ENCODE measurements at places on chromosomes 13 and 19.

DNA sequence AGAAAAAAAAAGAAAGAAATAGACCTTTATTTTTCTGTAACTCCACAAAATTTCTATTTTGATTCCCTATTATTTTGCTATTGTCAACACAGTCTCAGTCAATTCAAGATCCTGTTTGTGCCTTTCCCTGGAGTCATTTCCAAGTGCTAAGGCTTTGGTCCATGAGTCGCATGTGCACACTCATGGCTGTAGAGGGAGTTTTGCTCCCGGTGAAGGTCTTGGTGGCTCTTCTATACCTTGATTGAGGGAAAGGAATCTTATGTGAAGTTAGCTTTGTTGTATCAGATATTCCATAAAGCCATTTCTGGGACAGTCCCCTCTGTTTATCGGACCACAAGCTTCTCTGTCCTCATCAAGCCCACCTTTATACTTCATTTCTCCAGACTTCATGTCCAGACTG, 58.7 kb upstream of the ALOX5AP start:
- DNase-seq: peak; percentile 20

DNA sequence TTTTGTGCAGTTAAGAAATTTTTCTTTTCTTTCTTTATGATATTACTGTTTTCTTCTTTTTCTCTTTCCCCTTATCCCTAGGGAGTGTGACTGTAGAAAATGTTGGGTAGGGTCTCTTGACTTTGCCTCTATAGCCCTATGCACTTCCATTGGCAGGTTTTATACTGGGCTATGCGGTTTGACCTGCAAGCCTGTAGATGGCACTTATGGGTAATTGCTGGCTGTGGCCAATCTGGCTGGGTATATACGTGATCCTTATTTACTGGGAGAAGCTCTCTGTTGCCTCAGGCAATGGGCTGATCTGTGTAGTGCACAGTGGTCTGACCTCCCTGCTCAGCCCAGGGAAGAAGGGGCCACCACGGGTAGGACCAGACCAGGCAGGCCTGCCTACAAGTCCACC, 78.8 kb downstream of the RAP2A start:
- DNase-seq: no peak

GRCh38 chr13:48838193-48838973, 137.3 kb upstream of the FNDC3A start:
- no peak for DNase-seq

- DNase-seq: peak; percentile 97
These were observed at the start of gene ZNF497 for GRCh38 chr19:58362272-58362994. TSS of gene ZNF497 (minus strand) at chr19:58362751. CDS start at chr19:58357635, 5,116 bp downstream.

DNA sequence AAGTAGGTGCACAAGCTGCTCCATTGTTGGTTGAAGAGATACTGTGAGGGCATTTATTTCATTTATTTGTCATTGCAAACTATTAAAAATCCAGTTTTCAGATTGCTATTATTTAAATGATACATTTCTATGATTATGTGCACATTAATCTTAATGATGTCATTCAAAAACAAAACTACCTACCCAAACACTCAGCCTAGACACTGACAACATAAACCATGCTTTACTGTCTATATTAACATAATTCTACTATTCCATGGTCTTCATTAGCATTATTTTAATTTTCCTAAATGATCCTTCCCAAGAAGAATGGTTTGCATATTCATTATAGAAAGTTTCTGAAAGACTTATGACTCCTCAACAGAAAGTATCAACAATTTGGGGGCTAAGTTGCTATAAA, 813.0 kb upstream of the SLITRK5 start:
- no peak for DNase-seq

DNA sequence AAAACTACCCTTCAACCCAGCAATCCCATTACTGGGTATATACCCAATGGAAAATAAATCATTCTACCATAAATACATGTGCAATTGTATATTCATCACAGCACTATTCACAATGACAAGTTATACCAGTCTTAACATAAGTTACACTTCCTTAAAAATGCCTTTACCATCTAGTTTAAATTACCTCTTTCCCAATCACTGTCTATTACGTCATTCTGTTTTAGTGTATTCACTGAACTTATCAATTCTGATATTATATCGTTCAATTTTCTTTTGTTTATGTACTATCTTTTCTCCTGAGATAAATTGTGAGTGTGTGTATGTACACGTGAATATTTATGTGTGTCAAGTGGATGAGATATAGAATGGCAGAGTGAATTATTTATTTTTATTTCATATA, 1416.8 kb downstream of the OLFM4 start:
- no peak for DNase-seq

DNA sequence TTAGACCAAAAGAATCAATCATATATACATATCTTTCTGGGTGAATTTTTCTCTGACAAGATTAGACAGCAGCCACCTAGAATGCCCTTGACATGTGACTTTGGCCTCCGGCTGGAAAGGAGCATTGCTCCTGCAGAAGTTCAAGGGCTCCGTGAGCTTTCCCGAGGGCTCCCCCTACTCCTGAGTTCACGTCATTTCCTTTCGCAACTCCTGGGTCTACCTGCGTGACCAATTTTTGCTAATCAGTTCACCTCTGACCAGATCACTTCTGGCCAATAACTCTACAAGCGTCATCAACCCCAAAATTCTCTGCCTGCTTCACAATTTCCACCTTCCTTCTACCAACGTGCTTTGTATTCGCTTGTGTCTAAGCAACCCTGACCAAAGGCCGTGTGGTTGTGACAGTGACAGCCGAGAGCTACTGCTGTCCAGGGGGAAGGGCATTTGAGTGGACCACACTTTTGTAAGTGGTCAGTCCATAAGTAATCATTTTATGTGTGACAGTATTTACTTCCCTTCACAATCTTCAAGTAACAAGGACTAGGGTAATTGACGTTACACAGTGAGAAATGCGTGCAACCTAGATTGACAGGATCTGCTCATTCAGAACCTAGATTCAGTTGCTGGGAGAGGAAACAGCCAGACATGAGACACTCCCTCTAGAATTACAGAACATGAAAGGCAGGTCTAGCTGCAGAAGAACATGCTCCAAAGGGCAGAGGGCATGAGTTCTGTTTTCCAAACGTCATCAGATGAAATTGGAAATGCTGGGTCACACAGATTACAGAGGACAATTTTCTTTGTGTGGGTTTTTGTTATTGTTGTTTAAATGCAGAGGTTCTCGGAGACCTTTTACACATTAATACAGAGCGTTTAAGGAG, 145.9 kb upstream of the SPACA7 start:
- no peak for DNase-seq

DNA sequence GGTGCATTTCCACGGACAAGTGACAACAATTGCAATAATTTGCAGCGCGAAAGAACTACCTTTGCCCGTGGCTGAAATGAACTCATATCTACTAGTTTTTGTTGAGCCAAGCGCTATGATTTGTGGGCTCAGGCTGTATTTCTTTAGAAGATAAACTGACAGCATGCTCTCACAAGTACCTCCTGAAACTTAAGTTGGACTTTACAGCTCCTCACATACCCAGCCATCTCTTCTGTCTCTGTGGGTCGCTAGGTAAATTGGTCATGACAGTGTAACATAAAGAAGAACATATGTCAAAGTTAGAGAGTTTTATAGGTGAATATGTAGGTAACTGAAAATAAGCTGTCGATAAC, 839 bp downstream of the COG6 start:
- DNase-seq: no peak

GRCh38 chr19:29191005-29191404, 21.9 kb downstream of the UQCRFS1 start:
- DNase-seq: no peak

DNA sequence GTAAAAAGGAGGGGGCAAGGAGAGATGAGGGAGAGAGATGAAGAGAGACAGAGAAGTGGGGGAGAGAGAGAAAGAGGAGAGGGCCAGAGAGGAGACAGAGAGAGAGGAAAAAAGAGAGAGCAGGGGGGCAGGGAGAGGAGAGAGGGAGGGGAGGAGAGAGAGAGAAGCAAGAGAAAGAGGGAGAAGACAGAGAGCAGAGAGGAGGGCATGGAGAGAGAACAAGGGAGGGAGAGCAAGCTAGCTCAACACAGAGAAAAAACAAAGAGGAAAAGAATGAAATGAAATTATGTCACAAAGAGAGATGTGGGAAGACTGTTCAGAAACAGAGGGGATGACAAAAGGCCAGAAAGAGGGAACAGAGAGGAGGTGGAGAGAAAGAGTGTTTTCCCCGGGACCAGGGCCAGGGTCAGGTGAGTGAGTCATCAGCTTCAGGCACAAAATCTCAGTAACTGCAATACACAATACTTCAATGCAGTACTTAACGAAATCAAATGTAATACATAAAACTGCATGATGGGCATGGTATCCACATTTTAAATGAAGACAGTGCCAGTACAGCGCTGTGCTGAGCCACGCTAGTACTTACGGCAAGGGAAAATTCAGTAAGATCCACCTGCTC, 4.8 kb downstream of the KLK7 start:
- DNase-seq: no peak

GRCh38 chr19:30884146-30884812, 465.0 kb downstream of the TSHZ3 start:
- no peak for DNase-seq

DNA sequence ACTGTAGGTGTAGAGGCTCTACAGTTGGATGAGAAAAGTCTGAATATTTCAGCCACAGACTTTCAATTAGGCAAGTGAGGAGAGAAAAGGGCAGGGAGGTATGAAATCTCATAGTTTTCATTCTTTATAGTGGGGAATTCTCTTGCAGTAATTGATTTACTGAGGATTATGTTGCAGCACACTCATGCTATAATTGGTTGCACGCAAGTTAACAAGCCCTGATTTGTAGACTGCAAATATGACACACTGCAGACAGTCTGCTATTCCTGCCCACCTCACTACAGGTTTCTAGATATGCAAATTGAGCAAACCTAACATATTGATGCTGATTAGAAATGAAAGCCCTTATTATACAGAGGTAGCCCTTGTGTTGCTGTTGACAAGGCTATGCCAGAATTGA, 139.4 kb downstream of the LHFPL6 start:
- DNase-seq: no peak

DNA sequence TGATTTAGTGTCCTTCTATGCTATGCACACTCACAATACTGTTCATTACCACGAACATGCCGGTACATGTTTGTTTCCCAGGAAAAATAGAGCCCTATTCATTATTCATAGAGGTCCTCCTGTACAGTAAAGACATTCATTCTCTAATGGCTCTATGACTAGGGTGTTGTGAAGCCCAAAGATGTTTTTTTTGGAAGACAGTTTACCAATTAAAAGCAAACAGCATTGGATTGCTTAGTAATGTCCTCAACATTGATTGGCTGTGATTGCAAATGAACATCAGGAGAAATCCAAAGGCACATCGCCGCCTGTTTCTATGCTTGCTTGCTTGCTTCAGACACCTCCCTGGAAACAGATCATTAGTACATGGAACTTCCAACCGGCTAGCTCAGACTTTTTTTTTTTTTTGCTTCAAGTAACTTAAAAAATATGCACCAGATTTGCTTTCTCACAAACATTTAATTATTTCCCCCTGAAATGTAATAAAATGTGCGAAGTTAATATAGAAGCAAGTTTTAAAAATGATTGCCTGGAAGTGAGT, 8.8 kb upstream of the GPC6 start:
- DNase-seq: no peak

Measured in suppressor macrophage treated with lipopolysaccharide for 4 hours (primary cell).